ENCODE measurements at places on chromosomes 7 and 10. TPM values are rescaled to one million over a fixed set of nuclear protein-coding genes. Genes with fewer than 3 reads are reported as not detected.
A peak's percentile ranks its signal among the peaks of the same experiment; 100 is the strongest.

- no peaks in the 10 kb centered on the region for H3K27me3 ChIP-seq
- H3K36me3 ChIP-seq: peaks cover 75% of the 10 kb centered on the region
- H3K27ac ChIP-seq: peak overlapping the region; percentile 68
- H3K4me1 ChIP-seq: peaks cover 66% of the 10 kb centered on the region
Measured at GRCh38 chr10:80156216-80156615, 23.7 kb downstream of the PLAC9 start.

Gene JAKMIP3
- total RNA-seq: 0.16 TPM

DNA sequence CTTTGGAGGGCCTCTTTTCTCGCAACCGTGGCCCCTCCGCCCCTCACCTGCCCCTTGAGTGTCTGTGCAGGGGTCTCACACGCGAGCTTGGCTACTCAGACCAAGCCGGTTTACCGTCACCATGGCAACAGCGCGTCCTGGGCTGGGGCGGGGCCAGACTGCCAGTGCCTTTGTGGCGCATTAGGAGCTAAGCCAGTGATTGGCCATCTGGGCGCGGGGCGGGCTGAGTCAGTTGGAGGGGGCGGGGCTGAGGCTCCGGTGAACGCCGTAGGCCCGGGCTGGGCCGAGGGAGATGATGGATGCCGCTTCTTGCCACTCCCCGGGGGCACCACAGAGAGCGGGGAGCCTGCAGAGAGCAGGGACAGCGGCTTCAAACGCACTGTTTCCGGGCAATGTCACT is 48.7 kb upstream of the FXYD4 start:
- no peak overlapping the region for H3K27ac ChIP-seq
- H3K4me1 ChIP-seq: no peaks in the 10 kb centered on the region
- H3K36me3 ChIP-seq: no peaks in the 10 kb centered on the region
- no peak overlapping the region for H3K4me3 ChIP-seq
- no peak for DNase-seq
- peaks cover 6% of the 10 kb centered on the region for H3K27me3 ChIP-seq

Gene OPN1SW
- total RNA-seq: not detected

DNA sequence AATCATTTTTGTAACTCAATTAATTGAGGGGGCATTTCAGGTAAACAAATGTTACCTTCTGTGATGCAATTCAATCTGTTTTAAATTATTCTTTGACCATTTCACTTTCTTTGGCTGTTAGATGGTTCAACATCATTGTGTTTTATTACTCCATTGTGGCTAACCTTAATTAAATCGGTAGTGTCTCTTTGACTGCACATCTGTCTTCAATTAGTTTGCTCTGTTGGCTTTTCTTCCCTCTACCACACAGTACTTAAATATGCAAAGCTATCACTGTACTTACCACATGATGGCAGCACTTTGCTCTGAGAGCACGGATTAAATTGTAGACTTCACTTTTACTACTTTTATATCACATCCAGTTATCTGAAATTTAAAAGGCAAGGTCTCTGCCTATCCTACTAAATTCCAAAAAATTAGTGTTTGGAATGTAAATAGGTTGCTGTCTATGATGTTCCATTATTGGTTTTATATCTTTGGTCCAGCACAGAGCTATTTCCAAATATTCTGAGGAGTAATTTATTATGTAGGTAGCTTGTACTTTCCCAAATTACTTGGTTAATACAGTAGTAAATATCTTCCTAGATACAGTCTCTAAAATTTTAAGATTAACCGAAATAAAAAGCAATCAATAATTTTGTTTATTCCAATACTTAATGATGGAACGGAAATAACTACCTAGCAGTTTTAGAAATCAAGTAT is 352.0 kb downstream of the PCLO start:
- no peaks in the 10 kb centered on the region for H3K36me3 ChIP-seq
- H3K4me1 ChIP-seq: peaks cover 6% of the 10 kb centered on the region
- no peaks in the 10 kb centered on the region for H3K27me3 ChIP-seq
- H3K27ac ChIP-seq: no peak overlapping the region

DNA sequence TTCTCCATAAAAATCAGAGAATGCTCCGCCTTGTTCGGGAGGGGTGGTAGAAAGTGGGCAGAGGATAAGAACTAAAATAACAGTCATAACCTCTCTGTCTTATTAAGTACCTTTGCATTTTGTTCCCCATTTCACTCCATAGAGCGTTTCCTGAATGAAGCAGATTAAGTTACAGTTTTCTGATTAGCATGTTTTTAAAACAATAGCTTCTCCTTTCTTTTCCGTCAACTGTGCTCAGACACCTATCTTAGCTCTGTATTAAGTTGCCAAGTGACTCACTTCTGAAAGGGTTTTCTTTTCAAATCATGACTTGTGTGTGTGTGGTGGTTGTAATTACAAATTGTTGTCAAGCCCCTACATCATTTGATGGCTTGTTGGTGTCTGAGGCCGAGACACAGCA is 1.4 kb downstream of the HABP2 start:
- H3K27me3 ChIP-seq: peaks cover 20% of the 10 kb centered on the region
- H3K27ac ChIP-seq: no peak overlapping the region
- no peak for DNase-seq
- no peak overlapping the region for H3K4me3 ChIP-seq

Gene CTAGE4
- not detected for total RNA-seq

DNA sequence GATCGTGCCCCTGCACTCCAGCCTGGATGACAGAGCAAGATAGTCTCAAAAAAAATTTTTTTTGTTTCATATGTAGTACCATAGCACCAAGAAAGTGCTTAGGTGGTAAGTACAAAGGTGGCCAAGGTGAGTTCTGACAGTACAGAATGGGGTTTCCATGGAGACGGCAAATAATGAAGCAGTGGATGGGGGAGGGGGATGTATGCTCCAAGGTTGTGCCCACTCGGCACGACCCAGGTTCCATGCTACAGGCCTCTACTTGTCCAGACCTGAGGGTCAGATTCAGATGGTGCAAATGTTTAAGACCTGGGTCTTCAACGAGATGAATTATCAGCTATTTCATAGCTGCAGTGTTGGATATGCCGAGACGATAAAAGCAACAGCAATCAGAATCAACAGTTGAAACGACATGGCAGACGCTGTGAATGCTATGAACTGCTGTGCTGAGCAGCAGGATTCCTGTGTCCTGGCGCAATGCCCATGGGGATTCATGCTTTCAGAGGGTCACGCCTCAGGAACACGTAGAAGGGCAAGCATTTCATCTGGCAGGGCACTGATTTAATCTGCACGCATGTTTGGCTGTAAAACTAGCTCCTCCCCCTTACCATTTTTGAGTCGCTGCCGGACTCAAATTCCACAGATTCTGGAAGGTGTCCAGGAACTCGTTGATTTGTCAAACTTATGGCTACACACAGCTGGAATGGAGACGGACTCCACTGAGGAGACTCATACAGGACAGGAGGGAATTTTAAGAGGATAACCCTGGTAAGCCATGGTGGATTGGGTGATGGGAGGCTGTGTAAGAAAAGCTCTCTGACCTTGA is 256.5 kb downstream of the FRMD4A start:
- H3K4me1 ChIP-seq: peaks cover 15% of the 10 kb centered on the region
- H3K27me3 ChIP-seq: no peaks in the 10 kb centered on the region
- peak overlapping the region; percentile 81 for H3K27ac ChIP-seq
- H3K36me3 ChIP-seq: no peaks in the 10 kb centered on the region

GRCh38 chr10:71696628-71697326 is 22.8 kb downstream of the C10orf105 start:
- no peaks in the 10 kb centered on the region for H3K36me3 ChIP-seq
- H3K4me3 ChIP-seq: no peak overlapping the region
- H3K4me1 ChIP-seq: peaks cover 14% of the 10 kb centered on the region
- no peaks in the 10 kb centered on the region for H3K27me3 ChIP-seq
- no peak overlapping the region for H3K27ac ChIP-seq

Gene GSAP
- total RNA-seq: 3.7 TPM

DNA sequence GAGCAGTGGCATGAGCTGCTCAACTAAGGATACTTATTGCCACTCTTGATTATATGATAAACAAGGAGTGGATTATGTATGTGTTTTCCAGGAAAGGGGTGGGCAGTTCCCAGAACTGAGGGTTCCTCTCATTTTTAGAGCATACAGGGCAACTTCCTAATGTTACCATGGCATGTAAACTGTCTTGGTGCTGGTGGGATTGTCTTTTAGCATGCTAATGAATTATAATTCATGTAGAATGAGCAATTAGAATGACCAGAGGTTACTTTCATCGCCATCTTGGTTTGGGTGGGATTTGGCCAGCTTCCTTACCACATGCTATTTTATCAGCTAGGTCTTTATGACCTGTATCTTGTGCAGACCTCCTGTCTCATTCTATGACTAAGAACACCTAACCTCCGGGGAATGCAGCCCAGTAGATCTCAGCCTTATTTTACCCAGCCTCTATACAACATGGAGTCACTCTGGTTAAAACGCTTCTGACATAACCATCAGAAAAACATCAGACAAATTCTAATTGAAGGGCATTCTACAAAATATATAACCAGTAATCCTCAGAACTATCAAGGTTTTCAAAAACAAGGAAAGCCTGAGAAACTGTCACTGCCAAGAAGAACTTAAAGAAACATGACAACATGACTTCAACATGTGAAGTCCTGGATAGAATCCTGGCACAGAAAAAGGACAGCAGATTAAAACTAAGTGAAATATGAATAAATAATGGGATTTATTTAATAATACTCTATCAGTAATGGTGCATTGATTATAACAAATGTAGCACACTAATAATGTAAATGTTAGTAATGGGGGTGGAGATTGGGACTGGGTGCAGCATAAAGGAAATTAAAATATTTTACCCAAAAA is 365.0 kb downstream of the SEMA3D start:
- H3K27ac ChIP-seq: no peak overlapping the region
- H3K27me3 ChIP-seq: no peaks in the 10 kb centered on the region
- no peaks in the 10 kb centered on the region for H3K36me3 ChIP-seq
- no peak overlapping the region for H3K4me3 ChIP-seq

Gene NUTM2A
- total RNA-seq: 1.1 TPM

DNA sequence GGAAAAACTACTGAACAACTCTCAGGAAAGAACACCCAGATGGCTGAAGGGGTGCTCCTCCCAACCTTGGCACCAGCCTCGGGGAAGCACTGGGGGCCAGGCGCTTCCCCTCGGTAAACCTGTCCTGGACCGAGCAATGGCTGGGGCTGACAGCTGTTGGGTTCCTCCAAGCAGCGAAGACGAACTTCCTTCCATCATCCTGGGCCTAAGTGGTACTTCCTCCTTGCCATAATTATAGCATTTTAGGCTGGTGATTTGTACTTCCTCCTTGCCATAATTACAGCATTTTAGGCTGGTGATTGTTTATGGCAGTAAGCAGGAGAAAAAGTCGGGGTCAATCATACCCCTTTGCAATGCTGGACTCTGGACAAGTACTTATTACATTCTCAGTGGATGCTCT is 69.3 kb downstream of the MYOF start:
- peaks cover 97% of the 10 kb centered on the region for H3K36me3 ChIP-seq
- no peak for DNase-seq
- no peaks in the 10 kb centered on the region for H3K27me3 ChIP-seq
- H3K27ac ChIP-seq: no peak overlapping the region
- H3K4me1 ChIP-seq: peaks cover 10% of the 10 kb centered on the region
- no peak overlapping the region for H3K4me3 ChIP-seq

GRCh38 chr7:128123291-128124037 is 92.2 kb upstream of the LRRC4 start:
- DNase-seq: peak; percentile 30
- H3K27me3 ChIP-seq: peaks cover 34% of the 10 kb centered on the region
- H3K4me1 ChIP-seq: no peaks in the 10 kb centered on the region
- H3K36me3 ChIP-seq: no peaks in the 10 kb centered on the region

GRCh38 chr10:44993922-44994751 is 6.6 kb upstream of the ZNF22 start:
- no peaks in the 10 kb centered on the region for H3K27me3 ChIP-seq
- H3K4me3 ChIP-seq: no peak overlapping the region
- H3K36me3 ChIP-seq: peaks cover 36% of the 10 kb centered on the region
- H3K27ac ChIP-seq: peak overlapping the region; percentile 80

Gene CLEC2L
- not detected for total RNA-seq

DNA sequence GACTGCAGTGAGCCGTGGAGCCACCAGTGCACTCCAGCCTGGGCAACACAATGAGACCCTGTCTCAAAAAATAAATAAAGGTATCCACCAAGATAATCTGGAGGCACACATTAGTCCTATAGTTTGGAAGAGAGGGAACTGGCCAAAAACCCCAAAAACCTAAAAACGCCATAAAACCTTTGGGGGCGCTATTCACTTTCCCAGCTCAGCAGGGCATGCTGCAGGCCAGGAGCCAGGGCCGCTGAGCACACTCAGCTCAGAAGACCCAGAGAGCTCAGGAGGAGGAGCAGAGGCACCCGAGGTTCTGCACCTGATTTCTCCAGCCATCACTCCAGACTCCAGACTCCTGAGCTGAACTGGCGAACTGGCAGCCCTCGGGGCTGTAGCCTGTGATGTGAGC is 167.2 kb upstream of the IMMP2L start:
- no peaks in the 10 kb centered on the region for H3K36me3 ChIP-seq
- 0 out of 2 replicates have a peak, but pooled peaks cover 4% of the 10 kb centered on the region for H3K27me3 ChIP-seq
- H3K4me3 ChIP-seq: no peak overlapping the region
- no peak overlapping the region for H3K27ac ChIP-seq
- DNase-seq: no peak

GRCh38 chr10:30827531-30828120 is 198.1 kb upstream of the LYZL2 start:
- no peak overlapping the region for H3K4me3 ChIP-seq
- H3K27me3 ChIP-seq: no peaks in the 10 kb centered on the region
- H3K4me1 ChIP-seq: peaks cover 3% of the 10 kb centered on the region
- no peaks in the 10 kb centered on the region for H3K36me3 ChIP-seq
- no peak overlapping the region for H3K27ac ChIP-seq
- no peak for DNase-seq

All from SJSA1 (cell line).